ENCODE measurements at places on chromosomes 2 and 18.

DNA sequence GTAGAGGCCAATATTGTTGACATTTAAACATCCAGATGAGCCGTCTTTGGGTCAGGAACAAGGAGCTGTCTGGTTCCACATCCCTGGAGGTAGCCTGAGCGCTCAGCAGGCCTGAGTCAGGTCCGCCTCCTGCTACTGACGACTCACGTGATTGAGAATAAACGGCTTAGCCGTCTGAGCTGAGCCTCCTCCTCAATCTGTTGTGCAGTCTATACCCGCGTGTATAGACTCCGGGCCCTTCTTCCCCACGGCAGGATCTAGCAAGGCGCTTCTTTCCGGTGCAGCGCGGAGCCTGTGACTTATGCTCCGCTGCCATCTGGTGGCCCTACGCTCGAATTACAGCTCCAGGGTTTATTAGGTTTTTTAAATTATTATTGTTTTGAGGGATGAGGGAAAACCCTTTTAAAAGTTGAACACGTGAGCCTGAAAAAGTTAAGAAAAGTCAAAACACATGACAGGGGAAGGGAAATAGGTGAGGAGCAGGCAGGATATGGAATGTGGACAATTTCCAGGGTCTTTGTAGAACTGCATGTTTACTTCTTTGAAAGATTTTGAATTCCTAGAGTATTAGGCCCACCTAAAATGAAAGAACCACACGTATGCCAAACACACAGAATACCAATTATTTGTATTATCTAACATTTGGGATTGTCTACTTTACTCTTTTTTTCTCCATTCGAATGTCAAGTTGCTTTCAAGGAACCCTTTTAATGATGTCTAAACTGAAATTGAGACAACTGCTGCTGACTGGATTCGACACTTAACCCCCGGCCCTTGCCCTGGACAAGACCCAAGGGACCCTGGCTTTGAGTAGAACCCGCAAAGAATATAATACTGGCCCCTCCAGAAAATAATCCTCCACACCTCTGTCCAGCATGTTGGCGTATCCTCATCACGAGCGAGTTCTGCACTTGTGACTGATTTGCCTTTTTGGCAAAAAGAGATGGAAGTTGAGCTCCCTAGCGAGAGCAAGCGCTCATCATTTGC is 112.4 kb upstream of the ZNF236 start:
- DNase-seq, result peak; percentile 52

- DNase-seq, result no peak
Observed at GRCh38 chr18:66083078-66083477, 332.3 kb downstream of the CDH7 start.

GRCh38 chr18:42623935-42624334 is 491.6 kb downstream of the RIT2 start:
- DNase-seq, result no peak

DNA sequence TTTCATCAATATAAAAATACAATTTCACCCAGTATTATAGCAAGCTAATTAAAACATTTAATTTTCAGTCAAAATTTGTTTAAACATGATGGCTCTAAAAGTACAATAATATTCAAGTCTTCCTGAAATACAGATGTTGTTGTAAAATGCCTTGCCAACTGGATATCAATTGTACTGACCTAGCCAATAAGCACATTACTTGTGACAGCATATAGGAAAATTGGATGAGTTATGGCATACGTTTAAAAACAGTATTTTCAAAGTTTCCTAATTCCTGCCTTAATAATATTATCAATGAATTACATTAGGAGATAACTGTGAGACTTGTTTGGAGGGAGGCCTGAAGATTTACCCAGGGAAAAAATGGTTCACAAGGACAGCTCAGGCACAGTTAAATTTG is 336.9 kb upstream of the CDH20 start:
- DNase-seq, result no peak

GRCh38 chr2:163463411-163463810 is 272.4 kb downstream of the FIGN start:
- DNase-seq, result no peak

DNA sequence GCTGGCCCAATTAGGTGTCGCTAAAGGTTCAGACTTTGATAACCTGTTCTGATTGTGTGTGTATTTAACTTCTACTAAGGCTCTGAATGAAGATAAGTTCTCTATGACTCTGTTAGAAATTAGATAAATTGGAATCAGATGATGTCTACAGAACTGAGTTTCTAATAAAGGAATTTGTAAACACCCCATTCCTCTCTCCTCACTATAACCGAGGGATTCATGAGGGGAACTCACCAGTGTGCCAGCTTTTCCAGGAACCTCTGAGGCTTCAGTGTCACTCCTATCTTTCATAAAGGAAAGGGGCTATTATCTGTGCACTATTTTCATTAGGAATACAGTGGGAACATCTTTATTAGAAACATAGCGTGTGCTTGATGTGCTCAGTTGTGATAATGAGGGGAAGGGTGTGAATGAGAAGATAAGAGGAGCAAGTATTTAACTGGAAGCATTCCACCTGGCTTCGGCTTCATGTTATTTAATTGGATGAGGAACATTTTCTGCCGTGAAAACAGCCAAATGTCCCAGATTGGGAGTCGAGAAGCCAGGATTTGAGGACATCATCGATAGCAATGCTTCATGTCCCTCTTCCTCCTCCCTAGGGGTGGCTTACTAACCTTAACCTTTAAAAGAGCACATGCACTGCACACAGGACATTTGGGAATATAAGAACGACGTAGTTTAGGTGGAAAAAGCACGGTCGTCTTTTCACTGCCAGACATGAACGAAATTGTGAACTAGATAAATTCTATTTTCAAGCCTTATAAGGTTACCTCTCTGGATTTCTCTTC is 84.8 kb upstream of the TCF4 start:
- no peak for DNase-seq

GRCh38 chr2:237720957-237721356 is 77.6 kb upstream of the RBM44 start:
- DNase-seq, result no peak

GRCh38 chr18:80086281-80086680 is 22.8 kb upstream of the ADNP2 start:
- DNase-seq, result no peak

Data from CD4-positive, alpha-beta T cell (primary cell).